ENCODE measurements at places on chromosomes 5 and 9.

DNA sequence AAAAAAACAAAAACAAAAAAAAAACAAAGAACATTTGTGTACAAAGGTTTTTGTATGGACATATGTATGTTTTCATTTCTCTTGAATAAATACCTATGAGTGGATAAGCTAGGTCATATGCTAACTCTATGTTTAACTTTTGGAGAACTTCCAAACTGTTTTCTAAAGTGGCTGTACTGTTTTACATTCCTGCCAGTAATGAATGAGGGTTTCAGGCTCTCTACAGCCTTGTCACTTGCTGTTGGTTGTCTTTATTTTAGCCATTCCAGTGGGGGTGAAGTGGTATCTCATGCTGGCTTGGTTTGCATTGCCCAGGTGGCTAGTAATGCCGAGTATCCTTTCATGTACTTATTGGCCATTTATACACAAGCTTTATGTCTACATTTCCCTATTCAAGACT lies 9.1 kb upstream of the TRIO start:
- DNase-seq: no peak

GRCh38 chr5:174947548-174947947 lies 223.2 kb downstream of the MSX2 start:
- DNase-seq: no peak

GRCh38 chr5:52735139-52735538 lies 52.6 kb upstream of the ITGA1 start:
- no peak for DNase-seq

DNA sequence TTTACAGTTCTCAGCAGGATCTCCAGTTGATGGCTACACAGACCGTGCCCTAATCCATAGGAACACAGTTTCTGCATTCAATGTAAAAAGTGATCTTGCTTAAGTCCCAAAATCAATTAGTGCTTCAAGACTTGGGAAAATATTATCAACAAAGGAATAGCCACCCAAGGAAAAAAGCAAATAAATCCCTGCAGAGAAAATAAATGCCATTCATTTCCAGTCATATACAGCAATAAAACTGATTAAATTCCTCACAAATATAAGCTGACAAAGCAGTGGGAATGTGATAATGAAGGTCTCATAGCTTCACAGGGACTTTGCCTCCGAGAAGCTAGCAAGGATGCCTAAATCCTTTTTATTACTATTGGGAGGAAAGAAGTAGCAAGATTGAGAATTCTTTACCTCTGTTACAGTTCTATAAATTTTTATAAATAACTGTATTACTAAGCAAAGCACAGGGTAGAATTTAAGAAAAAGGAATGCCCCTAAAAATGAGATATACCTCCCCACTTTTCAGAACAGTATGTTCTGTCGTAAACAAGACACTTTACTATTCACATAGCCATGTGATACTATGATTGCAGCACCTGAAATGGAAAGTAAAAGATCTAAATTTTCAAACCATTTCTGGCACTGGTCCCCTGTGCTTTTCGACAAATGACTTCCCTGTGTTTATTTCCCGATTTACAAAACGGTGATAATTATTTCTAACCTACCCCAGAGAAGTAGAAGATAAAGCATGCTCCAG lies 59.8 kb downstream of the ARSB start:
- no peak for DNase-seq

- peak; percentile 52 for DNase-seq
Measured at GRCh38 chr5:119328753-119329602, 26.8 kb upstream of the TNFAIP8 start.

GRCh38 chr5:158716668-158717067 lies 383.0 kb downstream of the EBF1 start:
- DNase-seq: no peak

DNA sequence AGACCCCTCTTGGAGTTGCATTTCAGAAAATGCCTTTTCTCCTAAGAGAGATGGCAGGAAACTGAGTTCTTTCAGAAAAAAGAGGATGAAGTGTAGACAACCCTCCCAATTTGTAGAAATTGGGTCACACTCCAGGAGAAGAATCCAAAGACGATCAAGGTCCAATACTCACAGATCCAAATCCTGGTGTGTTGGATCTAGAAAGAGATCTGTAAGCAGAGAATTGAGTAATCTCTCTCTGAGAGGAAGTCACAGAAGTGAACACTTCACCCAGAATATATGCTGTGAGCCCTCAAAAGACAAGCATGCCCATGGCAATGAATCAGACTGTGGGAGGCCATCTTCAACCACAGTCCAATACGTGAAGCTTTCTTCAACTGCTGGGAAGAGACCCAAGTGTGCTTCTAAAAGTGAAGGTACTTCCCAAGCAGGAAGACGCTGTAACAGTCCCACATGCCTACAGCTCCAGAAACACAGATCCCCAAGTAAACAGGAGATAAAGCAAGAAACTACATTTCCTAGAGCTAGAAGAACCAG lies 182.7 kb downstream of the SMC2 start:
- DNase-seq: no peak

DNA sequence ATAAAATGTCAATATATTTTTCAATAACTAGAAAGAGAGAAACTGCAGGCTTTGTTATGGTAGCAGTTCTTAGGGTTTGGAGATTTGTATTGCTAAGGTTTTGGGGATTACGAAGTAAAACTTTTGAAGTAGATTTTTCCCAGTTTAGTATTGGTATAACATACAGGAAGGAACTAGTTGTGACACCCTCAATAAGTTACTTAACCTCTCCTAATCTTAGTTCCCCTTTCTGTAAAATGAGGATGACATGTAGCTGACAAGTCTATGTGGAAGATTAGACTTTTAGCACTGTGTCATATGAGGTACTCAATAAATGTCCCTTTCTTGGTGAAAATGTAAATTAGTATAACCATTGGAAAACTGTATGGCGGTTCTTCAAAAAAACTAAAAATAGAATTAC lies 73.4 kb upstream of the ATG10 start:
- no peak for DNase-seq

DNA sequence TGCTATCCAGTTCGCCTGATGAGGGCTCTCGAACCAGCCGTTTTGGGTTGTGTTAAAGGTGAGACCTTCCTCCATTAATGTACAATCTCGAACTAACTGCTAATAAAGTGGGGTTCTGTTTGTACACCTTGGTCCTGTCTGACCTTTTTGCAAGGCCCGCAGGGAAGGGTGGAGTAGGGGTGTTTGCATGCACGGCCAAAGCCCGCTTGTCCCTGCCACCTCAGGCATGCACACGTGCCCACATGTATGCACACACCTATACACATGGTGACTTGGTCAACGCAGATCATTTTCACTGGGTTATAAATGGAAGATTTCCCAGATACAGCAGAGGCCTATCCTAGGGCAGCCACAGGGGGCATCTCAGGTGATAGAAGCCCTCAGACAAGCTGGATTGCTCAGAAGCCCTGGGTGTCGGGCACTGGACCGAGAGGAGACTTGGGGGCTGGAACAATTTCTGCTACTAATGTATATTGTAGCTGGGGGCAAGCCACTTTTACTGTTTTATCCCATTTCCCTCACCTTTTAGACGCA lies 50.2 kb downstream of the NDST1 start:
- DNase-seq: no peak

DNA sequence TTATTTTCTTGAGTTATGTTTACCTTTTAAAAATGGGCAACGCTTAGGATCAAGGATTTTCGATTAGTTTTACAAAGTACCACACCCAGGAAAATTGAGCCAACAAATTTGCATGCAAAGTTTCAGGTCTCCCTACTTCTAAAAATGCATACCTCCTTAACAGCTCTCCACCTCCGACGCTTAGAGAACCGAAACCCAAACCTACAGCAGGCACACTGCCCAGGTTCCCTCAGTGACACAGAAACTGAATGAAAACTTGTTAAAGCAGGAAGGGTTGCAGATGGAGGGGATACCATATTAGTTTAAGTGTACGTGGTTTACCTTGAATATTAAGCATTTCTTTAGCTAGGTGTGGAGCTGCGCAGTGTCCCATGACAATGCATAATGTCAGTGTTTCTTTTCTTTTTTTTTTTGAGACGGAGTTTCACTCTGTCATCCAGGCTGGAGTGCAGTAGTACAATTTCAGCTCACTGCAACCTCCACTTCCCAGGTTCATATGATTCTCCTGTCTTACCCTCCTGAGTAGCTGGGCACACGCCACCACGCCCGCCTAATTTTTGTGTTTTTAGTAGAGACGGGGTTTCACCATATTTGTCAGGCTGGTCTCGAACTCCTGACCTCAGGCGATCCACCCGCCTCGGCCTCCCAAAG lies 1.6 kb upstream of the SUB1 start:
- no peak for DNase-seq

GRCh38 chr5:54834121-54834842 lies 151.1 kb downstream of the ESM1 start:
- DNase-seq: no peak

DNA sequence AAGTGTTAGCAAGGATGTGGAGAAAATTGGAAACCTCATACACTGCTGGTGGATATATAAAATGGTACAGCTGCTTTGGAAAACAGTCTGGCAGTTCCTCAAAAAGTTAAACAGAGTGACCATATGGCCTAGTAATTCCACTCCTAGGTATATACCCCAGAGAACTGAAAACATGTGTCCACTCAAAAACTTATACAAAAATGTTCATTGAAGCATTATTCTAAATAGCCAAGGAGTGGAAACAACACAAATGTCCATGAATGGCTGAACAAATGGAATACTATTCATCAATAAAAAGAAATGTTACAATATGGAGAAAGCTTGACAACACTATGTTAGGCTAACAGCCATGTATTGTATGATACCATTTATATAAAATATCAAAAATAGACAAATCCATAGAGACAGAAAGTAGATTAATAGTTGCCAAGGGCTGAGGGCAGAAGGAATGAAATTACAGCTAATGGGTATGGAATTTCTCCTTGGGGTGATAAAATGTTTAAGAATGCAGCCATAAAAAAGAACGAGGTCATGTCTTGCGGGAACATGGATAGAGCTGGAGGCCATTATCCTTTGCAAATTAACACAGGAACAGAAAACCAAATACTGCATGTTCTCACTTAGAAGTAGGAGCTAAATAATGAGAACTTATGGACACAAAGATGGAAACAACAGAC lies 33.6 kb upstream of the FBP1 start:
- no peak for DNase-seq

GRCh38 chr9:87465816-87466215 lies 31.9 kb upstream of the DAPK1 start:
- no peak for DNase-seq

DNA sequence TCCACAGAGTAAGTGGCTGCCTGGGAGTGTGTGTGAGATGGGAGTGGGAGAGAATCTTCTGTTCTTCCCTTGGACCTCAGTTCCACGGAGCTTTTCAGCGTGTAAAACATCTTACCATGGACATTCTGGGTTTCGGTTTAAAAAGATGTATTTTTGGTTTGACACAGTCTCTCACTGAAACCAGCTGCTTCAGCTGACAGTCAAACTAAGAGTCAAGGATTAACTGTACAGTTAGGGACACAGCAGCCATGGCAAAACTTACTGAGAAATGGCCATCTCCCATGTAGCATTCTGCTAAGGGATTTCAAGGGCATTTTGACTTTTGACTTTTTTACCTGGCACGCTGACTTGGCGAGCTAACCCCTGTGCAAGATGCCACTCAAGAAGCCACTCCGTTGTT lies 93.8 kb upstream of the IL12B start:
- no peak for DNase-seq

DNA sequence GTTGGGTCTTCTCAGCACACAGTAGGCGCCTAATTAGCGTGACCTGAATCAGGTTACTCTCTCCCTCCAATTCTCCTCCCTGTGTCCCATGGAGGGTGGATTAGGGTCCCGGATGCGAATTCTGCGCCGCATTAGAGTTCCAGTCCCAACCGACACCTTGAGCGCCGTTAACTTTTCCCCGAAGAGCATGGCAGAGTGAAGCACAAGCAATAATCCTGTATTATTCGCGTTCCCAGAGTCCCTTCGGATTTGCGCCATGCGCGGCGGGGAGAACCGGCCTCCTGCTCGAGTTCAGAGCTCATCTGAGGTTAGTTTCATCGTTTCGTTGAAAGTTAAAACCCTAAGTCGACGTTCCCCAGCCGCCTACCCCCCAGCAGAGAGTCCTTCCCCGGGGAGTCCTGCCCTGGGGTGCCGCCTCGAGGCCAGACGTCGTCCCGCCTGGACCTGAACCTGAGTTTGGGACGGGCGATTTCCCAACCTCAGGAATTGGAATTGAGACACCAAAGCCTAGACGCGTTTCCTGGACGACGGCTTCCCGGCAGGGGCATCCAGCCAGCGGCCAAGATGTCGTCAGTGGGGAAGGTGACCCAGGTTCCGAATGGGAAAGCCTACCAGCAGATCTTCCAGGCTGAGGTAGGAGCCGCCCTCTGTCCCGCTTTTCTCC lies at the start of gene CCDC180:
Gene CCDC180, plus strand, starts transcription at position 160 of the 664 bp plus-strand sequence. Its CDS starts 405 bp downstream, at position 565.
- DNase-seq: no peak

DNA sequence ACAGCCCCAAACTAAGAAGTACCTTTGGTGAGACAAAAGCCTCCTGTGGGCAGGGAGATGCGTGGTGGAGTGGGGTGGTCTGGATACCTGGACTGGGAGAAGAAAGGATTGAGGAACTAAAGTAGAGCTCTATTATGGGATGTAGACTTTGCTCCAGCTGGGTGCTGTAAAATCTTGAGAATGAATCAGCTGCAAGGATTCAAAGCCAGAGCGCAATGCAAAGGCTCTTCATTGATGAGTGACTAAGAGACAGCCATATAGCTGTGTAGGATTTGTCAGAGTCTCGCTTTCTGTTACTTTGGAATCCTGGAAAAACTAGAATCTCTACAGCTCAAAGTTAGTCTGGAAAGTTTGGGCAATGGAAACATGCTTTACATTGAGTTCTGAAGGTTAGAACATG lies 159.9 kb downstream of the TAF11L14 start:
- DNase-seq: no peak

DNA sequence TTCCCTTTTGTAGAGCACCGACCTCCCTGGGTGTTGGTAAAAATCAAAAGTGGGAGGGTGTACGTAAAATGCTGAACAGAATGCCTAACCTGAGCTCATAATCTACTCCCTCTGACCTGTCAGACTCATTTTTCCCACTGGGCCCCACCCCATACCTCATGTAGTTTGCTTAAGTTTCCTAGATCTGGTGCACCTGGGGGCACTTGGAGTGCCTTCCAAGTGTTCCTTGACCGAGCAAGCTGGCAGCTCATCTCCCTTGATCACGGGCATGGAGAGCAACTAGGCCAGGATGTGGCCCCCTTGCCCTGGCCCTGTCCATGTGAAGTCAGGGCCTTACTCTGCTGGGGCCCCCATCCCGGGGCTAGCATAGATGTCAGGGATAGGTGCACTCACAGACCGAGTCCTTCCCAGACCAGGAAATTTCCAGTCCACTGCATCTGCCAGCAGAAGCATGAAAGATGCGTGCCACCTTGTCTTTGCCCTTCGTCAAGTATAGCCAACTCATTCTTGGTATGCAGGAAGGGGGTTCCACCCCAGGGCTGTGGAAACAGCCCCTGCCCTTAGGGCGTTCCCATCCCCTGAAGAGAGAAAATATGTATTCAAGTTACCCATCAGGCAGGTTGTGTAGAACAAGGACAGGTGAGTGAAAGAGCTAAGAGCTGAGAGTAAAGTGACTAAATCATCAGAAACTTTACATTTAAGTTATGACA lies 41.9 kb downstream of the SLC22A5 start:
- DNase-seq: no peak

DNA sequence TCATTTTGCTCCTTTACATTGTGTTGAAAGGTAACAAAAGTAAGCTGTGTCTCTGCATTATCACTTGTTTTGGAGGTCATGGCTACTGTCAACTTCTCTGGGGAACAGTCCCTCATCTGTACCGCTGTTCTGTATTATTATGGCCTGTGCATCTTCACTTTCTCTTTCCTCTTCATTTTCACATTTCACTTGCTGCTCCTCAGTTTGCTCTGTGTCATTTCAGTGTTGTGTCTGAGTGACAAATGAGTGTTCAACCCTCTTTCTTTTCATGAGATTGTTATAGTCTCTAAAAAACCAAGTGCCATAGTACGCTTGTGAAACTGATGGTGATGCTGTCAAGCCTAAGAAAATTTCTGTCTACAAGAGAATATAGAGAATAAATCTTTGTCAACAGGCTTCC lies 122.0 kb upstream of the FER start:
- DNase-seq: no peak
